HAP-1 (cell line): ENCODE measurements at places on chromosomes 7 and 10.

DNA sequence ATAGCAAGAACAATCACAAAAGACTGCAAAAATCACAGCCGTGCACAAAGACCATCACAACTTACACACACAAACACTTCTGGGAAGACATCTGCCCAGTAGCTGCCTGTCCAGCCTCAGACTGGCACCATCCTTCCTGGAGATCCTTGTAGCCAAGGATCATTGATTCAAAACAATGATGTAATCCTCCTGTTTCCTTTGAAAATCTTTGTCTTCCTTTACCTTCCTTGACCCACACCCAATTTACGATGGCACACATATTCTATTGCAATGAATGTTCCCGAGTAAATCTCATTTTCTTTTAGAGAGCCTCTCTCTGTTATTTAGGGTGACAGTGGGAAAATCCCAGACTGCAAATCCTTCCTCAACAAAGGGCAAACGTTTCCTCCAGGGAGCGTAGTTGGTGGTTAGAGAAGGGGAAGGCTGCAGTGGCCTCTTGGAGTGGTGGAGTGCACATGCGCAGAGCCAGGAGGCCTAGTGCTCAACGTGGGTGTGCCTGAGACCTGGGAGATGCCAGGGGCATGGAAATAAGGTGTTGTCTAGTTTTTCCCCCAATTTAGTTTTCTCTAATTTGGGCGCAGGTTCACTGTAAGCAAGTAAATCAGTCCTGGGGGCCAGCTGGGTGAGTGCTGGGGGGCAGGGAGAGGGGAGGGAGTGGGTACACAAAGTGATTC lies 3.1 kb upstream of the INPP5A start:
- no peak for DNase-seq

- no peak for DNase-seq
These were observed 22.3 kb upstream of the TMEM26 start for GRCh38 chr10:61475449-61475873.

DNA sequence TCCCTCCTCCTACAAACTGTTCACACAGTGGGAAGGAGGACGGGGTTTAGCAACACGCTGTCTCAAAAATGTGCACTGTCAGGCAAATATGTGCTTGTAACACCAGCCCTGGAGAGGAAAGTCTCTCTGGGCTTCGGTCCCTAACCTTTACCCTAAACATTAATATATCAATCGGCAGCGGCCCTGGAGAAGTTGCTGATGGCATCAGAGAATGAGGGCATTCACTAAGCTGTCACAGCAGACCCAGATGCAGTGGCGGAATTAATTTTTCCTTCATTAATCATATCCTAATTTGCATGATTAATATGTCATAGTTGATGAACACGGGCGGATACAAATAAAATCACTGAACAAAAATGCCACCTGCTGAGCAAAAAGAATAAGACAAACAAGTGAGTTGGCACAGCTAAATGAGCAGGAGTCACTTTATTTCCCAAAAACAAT lies 45.2 kb upstream of the INSIG1 start:
- DNase-seq, result no peak

- DNase-seq, result peak; percentile 8
These were observed 10.9 kb downstream of the MMRN2 start for GRCh38 chr10:86946213-86947155.
